OCI-LY7 (cell line): ENCODE measurements at places on chromosomes 2 and 18. TPM values are rescaled to one million over a fixed set of nuclear protein-coding genes. Genes with fewer than 3 reads are reported as not detected.

Gene SLC5A7
- not detected in 2 replicates for total RNA-seq

Gene MLPH
- not detected in 2 replicates for total RNA-seq

Gene SLC19A3
- not detected in 2 replicates for total RNA-seq

Gene TMEM131
- 32.3 and 41.6 TPM in 2 replicates for total RNA-seq

Gene SF3B1
- 268 and 298 TPM in 2 replicates for total RNA-seq

Gene ZNF236
- 15.1 and 16.1 TPM in 2 replicates for total RNA-seq

Gene UGT1A4
- total RNA-seq = not detected in 2 replicates

Gene HOXD3
- not detected in 2 replicates for total RNA-seq

Gene C18orf54
- total RNA-seq = 14.1 and 17.5 TPM in 2 replicates

Gene ACKR3
- total RNA-seq = 0.33 and 0.46 TPM in 2 replicates

Gene FARSB
- 44.5 and 46.7 TPM in 2 replicates for total RNA-seq

Gene CIB4
- total RNA-seq = not detected in 2 replicates

- peak; percentile 28 for DNase-seq
Measured at GRCh38 chr2:10407432-10407831, 40.7 kb downstream of the ODC1 start.

DNA sequence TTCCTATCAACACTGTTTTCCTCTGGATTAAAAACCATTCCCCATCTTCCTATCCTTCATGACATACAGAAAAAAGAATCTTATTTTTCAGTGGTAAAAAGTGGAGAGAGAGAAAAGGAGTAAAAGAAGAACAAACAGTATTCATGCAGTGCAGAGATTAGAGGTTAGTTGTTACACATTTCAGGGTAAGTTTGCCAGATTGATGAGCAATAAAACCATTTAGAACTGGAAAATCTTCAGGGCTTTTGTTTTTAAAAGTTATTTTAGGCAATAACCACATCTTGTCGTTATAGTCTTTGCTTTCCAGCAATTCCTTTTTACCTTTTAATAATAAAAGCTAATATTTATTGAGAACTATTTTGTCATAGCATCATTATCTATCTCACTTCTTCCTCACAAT, 104.5 kb downstream of the GPD2 start:
- DNase-seq = no peak

- DNase-seq = no peak
Measured at GRCh38 chr18:3554091-3554601, 104.2 kb downstream of the TGIF1 start.

- DNase-seq = no peak
Measured at GRCh38 chr2:239583171-239583878, 182.5 kb upstream of the HDAC4 start.

DNA sequence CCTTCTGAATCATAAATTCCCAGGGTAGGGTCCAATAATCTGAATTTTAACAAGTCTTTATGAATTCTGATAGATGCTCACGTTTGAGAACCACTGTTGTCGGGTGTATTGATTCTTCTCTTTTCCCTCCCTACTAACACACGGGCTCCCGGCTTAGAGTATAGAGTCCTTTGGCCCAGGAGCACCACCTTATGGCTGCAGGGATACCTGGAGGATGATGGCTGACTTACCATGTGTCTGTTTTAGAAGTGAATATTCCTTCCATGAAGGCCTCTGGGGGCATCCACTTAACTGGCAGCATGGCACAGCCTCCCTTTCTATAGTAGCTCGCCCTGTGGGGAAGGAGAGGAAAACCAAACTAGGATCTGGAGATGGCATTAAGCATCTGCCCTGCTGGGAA, 91.7 kb downstream of the CLIP4 start:
- DNase-seq = no peak

- DNase-seq = no peak
Measured at GRCh38 chr2:234788381-234788780, 163.4 kb upstream of the SH3BP4 start.

GRCh38 chr2:45688479-45689298, 37.2 kb downstream of the PRKCE start:
- DNase-seq = no peak

DNA sequence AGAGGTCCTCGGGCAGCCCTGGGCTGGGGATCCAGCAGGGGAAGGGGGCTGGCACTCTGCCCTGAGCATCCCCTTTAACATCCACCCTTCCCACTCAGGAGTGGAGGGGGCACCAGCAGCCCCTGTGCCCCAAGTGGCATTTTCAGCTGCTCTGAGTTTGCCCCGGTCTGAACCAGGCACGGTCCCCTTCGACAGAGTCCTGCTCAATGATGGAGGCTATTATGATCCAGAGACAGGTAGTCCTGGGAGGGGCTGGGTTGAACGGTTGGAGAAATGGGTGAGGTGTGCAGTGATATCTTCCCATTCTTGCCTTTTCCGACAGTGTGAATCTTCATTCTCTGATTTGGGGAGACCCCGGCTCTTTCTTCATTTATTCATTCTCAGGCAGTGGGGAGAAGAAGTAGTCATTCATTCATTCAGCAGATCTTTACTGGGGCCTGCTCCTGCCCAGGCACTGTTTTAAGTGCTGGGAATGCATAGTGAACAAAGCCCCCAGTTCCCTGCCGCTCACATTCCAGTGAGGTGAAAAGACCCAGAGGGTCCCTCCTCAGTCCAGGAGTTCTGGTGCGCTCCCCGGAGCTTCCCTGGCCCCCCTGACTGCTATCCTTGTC, 1.4 kb upstream of the KHK start:
- no peak for DNase-seq

GRCh38 chr18:57807336-57808117, 4.4 kb upstream of the ATP8B1 start:
- no peak for DNase-seq

DNA sequence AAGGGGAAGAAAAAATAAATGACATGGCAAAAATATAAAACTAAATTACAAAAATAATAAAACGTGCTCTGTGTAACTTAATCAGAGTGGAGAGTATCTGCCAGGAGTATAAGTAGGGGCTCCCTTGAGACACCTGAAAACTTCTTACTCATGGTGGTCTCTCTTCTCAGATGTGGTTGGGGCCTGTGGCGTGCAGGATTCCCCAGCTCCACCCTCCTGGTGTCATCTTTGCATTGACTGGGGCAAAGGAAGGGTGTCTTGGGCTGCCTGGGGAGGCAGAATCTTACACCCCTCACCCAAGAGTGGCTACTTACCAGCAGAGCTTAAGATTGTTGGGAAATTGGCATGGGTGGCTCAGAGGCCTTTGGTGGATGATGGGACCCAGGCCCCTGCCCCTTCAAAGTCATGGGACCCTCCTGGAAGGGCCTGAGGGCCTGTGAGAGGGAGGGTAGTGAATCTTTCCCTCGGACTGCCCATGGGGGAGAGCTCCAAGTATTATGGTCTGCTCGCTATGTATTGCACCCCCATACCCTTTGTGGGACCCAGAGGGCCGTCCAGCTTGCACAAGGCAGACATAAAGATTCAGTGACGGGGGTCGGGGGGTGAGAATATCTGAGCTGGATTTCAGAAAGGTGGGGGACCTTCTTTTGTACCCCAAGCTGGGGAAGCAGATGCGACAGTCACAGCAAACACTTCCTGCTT, 6.9 kb upstream of the TRAF3IP1 start:
- DNase-seq = no peak

GRCh38 chr2:239919774-239920692, 105.1 kb downstream of the NDUFA10 start:
- DNase-seq = no peak

GRCh38 chr2:66469214-66469902, 34.4 kb downstream of the MEIS1 start:
- no peak for DNase-seq

GRCh38 chr2:73877071-73877802, 15.6 kb upstream of the ACTG2 start:
- no peak for DNase-seq

DNA sequence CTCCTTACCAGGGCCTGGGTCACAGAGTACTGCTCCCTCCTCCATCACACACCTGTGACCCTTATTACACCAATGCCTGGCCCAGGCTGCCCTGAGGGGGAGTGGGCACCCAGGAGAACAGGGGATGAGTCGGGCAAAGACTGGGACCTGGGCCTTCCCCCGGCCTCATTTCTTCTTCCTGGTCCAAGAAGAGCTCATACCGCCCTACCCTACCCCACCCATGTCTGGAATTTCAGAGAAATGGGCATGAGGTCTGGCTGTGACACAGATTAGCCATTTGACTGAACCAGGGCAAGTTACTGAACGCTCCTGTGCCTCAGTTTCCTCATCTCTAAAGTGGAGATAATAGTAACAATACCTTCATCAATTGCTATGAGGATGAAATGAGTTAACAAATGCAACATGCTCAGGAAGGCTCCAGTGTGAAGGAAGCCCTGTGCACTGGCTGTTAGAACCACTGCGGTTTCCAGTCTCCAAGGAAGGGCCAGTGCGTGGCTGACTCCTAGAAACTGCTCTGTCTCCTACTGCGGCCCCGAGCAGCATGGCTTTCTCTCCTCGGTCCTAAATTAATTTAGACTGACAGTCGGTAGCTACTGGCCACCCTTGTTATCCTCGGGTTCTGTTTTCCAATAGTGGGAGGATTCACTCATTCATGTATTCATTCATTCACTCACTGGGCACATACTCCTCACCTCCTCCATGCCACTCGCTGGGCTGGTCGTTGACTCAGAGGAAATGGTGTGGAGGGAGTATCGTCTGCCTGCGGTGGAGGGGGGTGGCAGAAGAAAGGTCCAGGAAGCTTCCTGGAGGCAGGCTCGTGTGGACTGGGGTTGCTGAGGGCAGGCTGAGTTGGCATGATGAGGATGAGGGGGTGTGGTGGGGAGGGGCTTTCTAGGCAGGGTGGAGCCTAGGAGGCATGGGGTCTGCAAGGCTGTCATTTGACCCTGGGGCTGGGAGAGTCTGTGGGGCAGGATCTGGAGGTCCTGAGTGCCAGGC, 175.6 kb downstream of the GLI2 start:
- DNase-seq = no peak

DNA sequence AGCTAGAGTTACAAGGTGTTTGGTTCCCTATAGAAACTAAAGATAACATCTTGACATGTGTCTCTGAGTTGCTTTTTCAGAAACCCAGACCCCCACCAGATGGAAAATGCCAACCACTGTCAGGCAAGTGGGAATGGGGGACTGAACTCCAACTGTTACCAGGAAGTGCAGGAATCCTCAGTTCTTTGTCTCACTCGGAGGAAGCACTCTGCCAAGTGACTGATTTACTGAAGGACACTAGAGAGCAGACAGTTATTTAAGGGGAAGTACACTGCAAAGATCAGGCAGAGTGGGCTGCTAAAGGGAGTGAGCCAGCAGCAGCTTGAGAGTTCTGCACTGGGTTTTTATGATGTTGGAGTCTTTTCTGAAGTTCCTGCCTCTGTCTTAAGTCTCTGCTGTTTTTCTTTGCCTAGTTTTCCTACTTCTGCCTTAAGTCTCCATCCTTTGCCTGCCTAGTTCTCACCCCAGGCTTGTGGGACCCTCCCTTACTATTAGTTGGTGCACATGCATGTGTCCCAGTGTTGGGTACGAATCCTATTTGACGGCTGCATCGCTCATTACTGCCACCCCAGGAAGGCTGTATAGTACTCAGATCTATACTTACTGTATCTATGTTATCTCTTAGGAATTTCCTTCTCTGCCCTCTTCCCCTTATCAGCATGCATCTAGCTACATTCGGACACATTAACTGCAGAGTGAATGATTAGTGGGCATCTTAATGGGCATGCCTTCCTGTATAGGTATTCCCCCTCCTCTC, 97.1 kb downstream of the TEX51 start:
- no peak for DNase-seq

DNA sequence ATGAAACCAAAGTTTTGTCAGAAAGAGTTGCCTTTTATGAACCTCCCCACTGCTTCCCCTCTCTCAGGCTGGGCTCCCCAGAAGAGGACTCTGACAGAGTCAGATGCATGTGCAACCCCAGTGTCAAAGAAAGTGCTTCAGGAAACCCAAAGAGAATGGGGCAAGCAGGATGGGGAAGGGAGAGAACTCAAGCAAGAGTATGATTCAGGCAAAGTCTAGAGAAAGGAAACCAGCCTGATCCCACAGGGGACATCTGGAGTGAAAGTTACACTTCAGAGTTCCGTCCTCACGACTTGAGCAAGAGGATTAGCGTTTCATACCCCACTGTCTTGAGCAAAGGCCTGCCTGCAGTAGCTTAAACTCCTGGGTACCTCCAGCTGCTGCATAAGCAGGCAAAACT, 51.8 kb upstream of the EPC2 start:
- DNase-seq = no peak

- DNase-seq = no peak
Measured at GRCh38 chr2:27720004-27720551, 51.4 kb upstream of the MRPL33 start.

- DNase-seq = no peak
Measured at GRCh38 chr2:158823486-158824237, 28.5 kb downstream of the DAPL1 start.

- DNase-seq = no peak
Measured at GRCh38 chr2:136770384-136770783, 5.0 kb downstream of the THSD7B start.

GRCh38 chr2:232315049-232315922, 63.3 kb upstream of the ALPP start:
- DNase-seq = no peak

- no peak for DNase-seq
Measured at GRCh38 chr2:145760781-145761649, 1241.1 kb upstream of the ZEB2 start.
